ENCODE measurements at places on chromosomes 7 and 10. TPM values are rescaled to one million over a fixed set of nuclear protein-coding genes. Genes with fewer than 3 reads are reported as not detected.

ZNF853 gene
- polyA plus RNA-seq = 4.0 TPM

NODAL gene
- polyA plus RNA-seq = not detected

SUGCT gene
- 11.4 TPM for polyA plus RNA-seq

LIPJ gene
- not detected for polyA plus RNA-seq

DKK1 gene
- polyA plus RNA-seq = not detected

All from naive B cell (primary cell).